Large intestine (tissue), 12 donors: ENCODE measurements at places on chromosomes 12 and 14. TPM values are rescaled to one million over a fixed set of nuclear protein-coding genes. Genes with fewer than 3 reads are reported as not detected.
A peak's percentile ranks its signal among the peaks of the same experiment; 100 is the strongest.

Gene EDDM3A
- not detected for polyA plus RNA-seq

GRCh38 chr12:123937707-123938591 lies 34.7 kb downstream of the CCDC92 start:
- DNase-seq: no peak

DNA sequence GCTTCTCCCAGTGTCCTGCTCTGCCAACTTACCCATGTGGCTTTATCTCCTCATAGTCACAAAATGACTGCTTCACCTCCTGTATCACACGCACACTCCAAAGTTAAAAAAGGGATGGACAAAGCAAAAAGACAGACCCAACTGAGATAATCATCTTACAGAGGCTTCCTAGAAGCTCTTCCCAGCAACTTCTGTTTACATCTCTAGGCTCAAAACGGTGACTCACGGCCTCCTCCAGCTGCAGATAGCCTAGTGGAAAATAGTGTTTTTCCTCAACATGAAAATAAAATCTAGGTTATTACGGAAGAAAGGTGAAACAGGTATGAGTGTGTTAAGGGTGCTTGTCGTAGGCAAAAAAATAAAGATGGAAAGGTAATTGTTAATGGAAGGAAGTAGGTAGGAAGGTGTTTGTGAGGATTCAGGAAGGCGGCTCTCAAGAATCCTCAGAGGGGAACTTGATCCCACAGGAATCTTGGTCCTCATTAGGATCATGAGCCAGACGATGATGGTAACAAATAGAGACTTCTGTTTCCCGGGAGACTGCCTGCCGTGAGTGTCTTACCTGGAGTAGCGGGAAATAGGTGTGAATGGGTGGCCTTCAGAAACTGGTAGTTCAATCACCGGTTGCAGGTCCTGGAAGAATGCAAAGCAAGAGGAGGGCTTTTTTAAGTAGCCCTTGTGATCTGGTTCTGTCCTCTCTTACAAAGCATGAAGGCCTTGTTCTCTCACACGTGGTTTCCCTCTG lies 487.5 kb upstream of the TMEM132C start:
- no peak for DNase-seq

DNA sequence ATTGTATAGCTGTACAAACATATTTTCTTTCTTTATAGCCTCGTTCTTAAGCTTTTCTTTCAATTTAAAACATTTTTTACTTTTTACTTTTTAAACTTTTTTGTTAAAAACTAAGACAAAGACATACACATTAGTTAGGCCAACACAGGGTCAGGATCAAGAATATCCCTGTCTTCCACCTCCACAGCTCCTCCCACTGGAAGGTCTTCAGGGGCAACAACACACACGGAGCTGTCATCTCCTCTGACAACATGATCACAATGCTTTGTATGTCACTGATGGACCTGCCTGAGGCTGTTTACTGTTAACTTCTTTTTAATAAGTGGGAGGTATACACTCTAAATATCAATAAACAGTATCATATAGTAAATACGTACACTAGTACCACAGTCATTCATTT lies 191.3 kb downstream of the SYT10 start:
- DNase-seq: no peak

DNA sequence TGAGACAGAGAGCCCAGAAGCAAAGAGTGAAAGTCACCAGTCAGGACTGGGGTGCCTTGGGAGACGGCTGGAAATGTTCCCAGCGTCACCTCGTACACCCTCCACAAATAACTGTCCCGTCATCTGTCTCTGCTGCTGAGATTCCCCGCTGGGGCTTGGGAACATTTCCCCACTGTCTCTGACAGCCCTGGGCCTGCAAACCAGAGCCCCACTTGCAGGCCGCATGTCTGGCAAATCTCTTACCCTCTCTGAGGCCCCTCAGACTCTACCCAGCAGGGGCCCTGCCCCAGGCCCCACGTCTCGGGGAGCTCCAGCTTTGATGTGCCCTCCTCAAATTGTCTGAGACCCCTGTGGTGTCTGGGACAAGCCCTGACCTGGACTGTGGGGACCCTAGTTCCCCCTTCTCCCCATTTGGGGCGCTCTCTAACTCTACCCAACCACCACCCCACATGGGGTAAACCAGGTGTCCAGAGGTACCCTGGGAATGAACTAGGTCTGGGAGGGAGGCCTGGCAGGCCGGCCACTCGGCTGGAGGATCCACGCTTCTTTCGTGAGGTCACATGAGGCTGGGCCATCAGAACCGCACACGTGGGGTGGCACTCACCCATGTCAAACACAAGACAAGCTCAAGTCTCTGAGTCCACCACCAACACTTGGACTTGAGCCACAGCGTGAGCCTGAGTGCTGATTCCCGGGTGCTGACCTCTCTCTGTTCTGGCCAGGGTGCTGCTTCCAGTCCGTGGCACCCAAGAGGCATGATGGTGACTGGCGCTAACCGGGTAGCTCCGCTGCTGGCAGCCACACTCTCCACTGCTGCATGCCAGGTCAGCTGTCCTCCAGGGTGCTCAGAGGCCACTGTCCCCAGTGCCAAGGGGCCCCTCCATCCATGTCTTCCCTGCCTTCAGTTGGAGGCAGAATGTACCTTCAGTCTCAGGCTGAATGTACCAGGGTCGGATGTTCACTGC lies 59.8 kb downstream of the DIO3 start:
- DNase-seq: no peak

- DNase-seq: no peak
Measured at GRCh38 chr14:78921856-78922255, 751.7 kb downstream of the NRXN3 start.

GRCh38 chr12:65948320-65949008 lies 124.2 kb downstream of the HMGA2 start:
- peak; percentile 51 for DNase-seq
